ENCODE measurements at places on chromosomes 5 and 9.

- no peak for DNase-seq
These were observed 8.0 kb downstream of the CLPTM1L start for GRCh38 chr5:1336749-1337488.

GRCh38 chr9:13110766-13111417 is 168.6 kb downstream of the MPDZ start:
- peak; percentile 85 for DNase-seq

- DNase-seq: no peak
These were observed 123.2 kb downstream of the TEX10 start for GRCh38 chr9:100229561-100229960.

- no peak for DNase-seq
These were observed 51.6 kb downstream of the NACC2 start for GRCh38 chr9:136043441-136043991.

- peak; percentile 10 for DNase-seq
These were observed 2.2 kb upstream of the ICE1 start for GRCh38 chr5:5420251-5420650.

GRCh38 chr5:78243639-78244038 is 50.9 kb downstream of the AP3B1 start:
- DNase-seq: no peak

DNA sequence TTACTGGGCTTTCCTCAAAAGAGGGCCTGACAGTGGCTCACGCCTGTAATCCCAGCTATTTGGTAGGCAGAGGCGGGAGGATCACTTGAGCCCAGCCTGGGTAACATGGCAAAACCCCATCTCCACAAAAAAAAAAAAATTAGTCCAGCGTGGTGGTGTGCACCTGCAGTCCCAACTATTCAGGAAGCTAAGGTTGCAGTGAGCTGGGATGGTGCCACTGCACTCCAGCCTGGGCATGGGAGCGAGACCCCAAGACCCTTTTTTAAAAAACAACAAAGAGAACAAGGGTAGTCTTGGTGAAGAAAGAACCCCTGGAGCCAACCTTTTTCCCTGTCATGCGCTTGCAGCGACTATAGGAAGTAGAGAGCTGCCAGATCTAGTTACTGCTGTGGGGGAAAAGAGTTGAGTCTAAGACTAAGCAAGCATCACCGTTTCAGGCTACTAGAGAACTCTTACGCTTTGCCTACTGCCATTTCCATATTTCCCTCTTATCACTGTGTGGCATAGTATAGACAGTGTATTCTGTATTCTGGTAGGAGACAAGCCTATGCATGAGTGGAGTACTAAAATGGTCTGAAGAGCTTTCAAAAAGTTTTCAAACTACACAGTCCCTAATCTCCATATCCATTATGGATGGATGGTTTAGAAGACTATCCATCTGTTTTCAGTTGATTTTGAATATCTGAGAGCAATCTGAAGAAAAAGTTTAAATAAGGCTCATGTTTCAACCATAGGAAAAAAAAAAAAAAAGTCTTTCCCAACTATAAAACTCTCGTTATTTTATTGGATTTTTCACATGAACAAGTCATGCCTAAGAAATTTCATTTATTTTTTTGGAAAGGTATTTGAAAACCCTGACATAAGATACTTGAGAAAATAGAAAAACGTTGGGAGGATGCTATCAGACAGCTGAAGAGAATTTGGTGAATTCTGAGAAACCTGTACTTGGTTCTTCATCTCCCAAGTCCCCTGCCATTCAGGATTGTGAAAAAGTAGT is 2.6 kb downstream of the C9orf40 start:
- DNase-seq: peak; percentile 50

- no peak for DNase-seq
These were observed 19.8 kb upstream of the PARP8 start for GRCh38 chr5:50646591-50646990.

- no peak for DNase-seq
These were observed 28.7 kb downstream of the ENHO start for GRCh38 chr9:34493972-34494535.

DNA sequence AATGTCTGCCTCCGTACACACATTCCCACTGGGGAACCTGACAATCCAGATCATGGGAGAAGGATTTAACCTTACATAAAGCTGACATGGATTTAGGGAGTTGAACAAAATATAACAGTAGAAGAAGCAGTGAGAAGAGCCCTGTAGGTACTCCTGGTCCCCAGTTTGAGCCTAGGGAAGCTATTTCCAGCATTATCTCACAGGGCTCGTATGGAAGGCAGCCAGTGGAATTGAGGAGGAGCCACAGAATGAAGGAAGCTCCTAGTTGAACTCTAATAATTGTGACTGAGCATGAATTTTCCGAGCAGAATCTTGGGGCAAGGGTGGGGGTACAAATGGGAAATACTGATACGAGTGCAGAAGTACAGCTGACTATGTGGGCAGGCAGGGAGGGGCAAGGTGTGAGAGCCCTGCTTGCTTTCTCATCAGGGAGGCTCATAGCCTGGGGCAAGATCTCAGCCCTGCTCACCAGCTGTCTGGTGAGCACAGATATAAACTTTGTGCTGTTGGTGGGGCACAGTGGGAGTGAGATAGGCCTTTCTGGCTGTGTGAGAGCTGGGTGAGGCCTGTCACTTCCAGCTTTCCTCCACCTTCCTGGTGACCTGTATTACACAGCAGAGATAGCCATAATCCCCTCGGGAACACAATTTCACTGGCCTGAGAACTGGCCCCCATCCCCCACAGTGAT is 290.7 kb upstream of the IL12B start:
- peak; percentile 9 for DNase-seq

DNA sequence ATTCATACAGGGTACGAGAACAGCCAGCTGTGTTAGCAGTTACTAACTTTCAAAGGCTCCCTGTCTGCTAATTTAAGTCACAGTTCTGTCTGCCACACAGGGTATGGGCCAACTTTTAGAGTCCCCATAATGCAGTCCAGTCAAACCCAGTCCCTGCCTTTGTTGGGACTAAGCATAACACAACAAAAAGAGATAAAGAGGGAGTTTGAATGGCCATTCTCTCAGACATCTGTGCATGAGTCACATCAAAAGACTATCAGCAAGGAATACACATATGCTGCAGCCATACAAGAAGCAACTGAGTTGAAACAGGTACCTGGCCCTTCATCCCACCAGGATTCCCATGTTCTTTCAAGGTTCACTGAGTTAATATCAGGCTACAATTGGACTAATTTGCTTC is 744.5 kb upstream of the C9orf72 start:
- no peak for DNase-seq

- no peak for DNase-seq
These were observed 10.2 kb downstream of the SH3PXD2B start for GRCh38 chr5:172444110-172444510.

DNA sequence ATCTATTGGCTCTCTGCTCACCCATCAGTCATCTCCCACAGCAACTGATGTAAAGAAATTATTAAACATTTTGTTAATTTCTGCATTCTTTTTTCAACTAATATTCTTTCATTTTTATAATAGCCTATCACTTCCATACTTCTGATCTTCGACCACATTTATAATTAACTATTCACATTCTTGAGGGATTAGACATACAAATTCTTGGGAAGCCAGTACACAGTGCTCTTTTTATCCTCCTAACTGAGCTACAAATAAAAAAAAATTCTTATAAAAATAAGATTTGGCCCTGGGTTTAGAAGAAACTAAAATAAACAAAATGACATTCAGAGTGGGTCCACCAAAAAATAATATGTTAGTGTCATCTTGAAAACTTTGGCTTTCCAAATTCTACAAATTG is 103.7 kb upstream of the ITGA1 start:
- DNase-seq: no peak

DNA sequence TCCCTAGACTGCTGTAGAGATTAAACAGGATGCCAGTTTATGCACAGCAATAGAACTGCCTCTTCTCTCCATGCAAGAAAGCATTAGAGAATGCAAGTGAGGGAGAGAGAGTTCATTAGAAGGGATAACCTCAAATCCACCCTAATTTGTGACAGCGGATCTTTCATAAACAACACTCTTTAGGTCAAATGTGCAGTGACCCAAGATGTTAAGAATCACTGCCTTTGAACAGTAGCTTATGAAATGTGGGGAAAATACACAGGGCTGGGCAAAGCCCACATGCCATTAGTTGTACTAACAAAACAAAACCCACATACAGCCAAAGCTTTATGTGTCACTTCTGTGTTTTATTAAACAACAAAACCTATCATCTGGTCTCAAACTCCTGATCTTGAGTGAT is 36.2 kb upstream of the POU4F3 start:
- no peak for DNase-seq

DNA sequence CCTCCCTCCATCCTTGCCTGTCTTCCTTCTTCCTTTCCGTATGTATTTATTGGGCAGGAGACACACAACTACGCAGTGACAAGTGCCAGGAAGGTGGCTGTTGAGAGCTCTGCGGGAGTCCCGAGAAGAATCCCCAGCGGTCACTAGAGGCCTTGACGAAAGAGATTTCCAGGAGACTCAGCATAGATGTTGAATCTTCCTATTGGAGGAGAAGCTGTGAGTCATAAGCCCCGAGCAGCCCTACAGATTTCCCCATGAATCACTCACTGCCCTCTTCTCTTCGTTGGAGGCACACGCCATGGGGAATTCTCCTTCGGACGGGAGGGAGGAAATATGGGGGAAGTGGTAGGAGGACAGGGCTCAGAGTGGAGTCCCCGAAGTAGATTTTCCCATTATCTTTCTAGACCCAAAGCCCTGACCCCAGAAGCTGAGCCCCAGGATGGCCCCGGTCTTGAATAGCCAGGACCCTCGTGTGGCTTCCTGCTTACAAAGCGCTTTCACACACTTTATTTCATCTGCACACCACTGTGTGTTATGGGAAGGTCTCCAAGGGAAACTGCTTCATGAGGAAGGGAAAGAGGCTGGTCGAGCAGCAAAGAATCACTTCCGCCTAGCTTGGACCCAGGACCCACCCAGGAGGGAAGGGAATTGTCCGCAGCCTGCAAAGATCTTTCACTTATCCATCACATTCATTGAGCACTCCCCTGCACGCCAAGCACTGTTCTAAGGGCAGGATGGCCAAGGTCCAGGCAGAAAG is 12.7 kb downstream of the DUSP1 start:
- no peak for DNase-seq

DNA sequence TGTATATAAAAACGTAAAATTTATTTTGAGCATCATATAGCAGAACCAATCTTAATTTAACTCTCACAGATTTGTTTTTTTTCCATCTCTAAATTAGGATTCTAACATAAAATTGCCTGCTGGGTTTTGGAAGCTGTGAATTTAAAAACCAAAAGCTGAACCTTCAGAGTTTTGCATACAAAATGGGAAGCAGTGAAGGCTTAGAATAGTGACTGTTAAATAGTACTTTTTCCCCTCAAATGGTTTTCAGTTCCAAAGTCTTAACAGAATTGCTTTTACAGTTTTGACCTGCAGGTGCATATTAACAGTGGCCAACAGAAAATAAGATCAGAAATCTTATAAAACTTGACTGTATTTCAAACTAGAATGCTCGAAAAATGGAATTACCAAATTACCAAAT is 55.1 kb upstream of the LVRN start:
- no peak for DNase-seq

DNA sequence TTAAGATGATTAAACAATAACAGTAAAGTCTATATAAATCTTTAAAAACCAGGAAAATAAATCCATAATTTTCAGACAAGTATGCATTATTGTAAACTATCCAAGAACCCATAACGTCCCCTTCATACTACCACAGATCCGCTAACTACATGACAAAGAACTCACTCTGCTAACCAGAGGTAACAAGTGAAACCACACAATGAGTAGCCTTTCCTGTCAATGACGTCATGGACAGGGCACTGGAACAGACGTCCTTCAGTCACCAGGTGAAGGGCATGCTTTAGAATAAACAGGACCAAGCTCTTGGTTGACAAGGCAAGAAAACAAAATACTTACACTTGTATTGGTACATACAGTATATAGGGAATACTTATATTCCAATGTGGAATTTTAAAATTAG is 45.2 kb downstream of the RNF130 start:
- no peak for DNase-seq

DNA sequence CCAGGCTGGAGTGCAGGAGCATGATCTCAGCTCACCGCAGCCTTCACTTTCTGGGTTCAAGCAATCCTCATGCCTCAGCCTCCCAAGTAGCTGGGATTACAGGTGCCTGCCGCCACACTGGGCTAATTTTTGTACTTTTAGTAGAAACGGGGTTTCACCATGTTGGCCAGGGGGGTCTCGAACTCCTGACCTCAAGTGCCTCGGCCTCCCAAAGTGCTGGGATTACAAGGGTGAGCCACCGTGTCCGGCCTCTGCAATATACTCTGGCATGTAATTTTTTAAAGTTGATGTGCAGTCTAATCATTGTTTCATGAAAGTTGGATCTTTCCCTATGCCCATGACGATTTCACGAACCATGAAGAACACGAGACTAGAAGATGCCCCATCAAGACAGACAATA is 28.6 kb upstream of the PPP1R26 start:
- DNase-seq: no peak

DNA sequence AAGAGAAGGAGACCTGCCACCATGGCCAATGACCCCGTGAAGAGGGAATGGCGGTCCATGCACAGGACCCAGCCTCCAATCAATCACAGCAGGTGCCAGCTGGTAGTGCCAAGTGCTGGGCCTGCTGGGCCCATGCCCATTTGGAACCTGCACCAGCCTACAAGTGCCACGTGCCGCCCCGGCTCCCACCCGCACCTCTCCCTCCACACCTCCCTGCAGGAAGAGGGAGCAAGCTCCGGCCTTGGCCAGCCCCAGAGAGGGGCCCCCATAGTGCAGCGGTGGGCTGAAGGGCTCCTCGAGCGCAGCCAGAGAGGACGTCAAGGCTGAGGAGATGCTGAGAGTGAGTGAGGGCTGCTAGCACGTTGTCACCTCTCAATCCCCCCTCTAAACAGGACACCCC is 37.8 kb upstream of the NPR3 start:
- DNase-seq: no peak

GRCh38 chr5:173328844-173329490 is 753 bp upstream of the STC2 start:
- peak; percentile 14 for DNase-seq

GRCh38 chr5:146878476-146879172 is at the start of gene PPP2R2B:
PPP2R2B (minus strand) TSS chr5:146878757.
- DNase-seq: no peak

DNA sequence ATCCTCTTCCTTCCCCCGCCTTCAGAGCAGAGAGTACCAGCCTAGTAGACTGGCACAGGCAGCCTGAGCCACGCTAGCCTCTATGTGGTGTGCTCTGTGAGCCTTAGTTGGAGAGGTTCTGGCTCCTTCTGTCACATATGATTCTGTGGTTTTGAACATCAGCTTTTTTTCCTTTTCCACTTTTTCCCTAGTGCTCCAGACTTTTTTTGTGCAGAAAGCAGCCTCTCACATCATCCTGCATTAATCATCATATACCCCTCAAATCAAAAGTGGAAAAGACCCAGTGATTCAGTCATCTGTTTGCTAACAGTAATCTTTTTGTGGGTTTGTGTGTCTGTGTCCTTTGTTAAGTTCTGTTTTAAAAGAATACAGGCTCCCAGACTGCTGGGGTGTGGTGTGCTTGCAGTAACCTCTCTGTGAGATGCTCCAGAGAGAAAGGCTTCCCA is 663.9 kb upstream of the RGMB start:
- no peak for DNase-seq

All from NCI-H526 (cell line).